ENCODE measurements at places on chromosomes 6 and 20. TPM values are rescaled to one million over a fixed set of nuclear protein-coding genes. Genes with fewer than 3 reads are reported as not detected.

SLC35D3 gene
- polyA plus RNA-seq: not detected

CDS2 gene
- polyA plus RNA-seq: 36.8 TPM

VSX1 gene
- not detected for polyA plus RNA-seq

MCHR2 gene
- polyA plus RNA-seq: not detected

PRPH2 gene
- 2.3 TPM for polyA plus RNA-seq

ZNF334 gene
- 24.1 TPM for polyA plus RNA-seq

PIM1 gene
- polyA plus RNA-seq: 24.0 TPM

TREML2 gene
- 0.11 TPM for polyA plus RNA-seq

HDGFL1 gene
- not detected for polyA plus RNA-seq

- no peak for DNase-seq
These were observed 442.1 kb upstream of the ADGRB3 start for GRCh38 chr6:68192988-68193387.

DNA sequence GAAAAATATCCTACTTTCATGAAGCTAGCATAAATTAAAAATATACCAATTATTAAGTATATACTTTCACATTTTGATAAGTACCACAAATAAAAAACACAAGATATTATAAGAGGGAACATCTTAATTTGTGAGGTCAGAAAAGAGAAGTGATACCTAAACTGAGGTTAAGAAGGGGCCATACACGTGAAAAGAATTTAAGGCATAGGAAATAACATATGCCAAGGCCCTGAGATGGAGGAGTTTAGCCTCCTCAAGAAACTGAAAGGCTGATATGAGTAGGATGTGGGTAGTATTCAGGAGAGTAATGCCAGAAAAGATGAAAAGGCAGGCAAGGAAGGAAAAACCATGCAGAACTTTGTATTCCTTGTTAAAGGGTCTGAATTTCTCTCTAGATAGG, 116.6 kb upstream of the HTR1E start:
- DNase-seq: no peak

DNA sequence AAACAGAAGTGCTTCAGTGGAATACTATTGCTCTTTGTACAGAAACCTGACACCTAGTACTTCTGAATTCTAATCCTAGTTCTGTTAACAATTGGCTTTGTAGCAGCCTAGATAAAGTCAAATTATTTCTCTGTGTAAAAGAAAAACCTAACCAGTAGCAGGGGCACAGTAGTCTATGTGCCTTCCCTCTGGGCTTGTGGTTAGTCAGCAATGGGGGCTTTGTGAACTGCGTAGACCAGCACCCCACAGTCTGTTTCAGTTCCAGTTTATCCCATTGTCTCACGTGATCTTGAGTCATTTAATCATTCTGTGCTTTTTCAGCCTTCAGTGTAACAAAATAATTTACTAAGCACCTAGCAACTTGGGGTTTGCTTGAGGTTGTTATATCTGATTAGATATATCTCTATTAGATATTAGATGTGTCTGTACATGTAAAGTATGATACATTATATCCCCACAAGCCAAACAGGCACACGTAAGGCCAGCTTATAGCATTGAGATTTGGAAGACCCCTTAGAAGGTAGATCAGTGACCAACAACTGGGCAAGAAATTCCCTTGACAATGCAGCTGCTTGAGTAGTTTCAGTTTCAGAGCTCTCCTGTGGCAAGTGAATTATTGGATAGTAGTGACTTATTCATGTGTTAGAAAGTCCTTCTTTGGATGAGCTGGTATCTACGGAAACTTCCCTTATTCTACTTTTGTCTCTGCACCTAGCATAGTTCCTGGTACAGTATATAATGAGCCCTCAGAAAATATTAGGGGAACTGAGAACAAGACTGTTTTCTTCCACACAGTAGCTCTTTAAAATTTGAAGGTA, 27.9 kb upstream of the CCR6 start:
- no peak for DNase-seq

GRCh38 chr6:168364793-168365421, 45.3 kb upstream of the DACT2 start:
- DNase-seq: no peak

DNA sequence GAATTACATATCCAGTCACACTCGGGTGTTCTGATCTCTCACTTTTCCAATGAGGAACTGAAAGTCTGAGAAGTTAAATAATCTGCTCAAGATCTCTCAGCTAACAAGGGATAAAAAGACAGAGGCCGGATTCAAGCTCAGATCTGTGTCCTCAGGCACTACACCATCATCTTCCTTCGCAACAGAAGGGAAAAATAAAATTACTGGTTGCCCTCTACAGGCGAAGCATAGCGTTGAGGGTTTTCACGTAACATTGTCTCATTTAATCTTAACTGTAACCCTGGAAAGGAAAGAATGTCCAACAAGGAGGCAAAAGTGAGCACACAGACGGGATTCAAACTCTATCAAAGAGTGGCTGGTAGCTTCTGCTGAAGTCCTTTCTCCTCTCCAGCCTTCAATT, 67.8 kb upstream of the ANKEF1 start:
- no peak for DNase-seq

- DNase-seq: no peak
These were observed 40.5 kb downstream of the SCP2D1 start for GRCh38 chr20:18853946-18854646.

GRCh38 chr20:42752620-42753019, 437.1 kb downstream of the PTPRT start:
- DNase-seq: no peak

- no peak for DNase-seq
These were observed 27.6 kb downstream of the CD40 start for GRCh38 chr20:46145713-46146112.

- DNase-seq: no peak
These were observed 18.4 kb downstream of the CD83 start for GRCh38 chr6:14135893-14136539.

GRCh38 chr6:7431313-7431673, 41.7 kb downstream of the RIOK1 start:
- DNase-seq: no peak

DNA sequence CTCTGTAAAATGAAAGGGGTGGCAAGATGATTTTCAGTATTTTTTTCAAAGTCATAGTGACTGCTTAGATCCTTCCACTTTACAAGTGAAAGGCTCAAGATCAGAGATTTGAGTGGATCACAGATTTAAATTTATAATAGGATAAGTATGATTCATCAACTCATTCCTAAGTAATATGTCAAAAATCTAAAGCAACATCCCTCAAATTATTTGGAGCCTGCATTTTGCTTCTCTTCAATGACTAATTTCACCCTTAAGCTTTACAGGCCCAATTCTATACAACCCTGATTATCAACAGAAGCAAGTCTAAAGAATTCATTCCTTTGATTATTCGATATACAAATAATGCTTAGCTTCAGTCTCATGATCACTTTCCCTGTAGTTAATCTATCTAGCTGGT, 93.9 kb upstream of the HEY2 start:
- DNase-seq: no peak

DNA sequence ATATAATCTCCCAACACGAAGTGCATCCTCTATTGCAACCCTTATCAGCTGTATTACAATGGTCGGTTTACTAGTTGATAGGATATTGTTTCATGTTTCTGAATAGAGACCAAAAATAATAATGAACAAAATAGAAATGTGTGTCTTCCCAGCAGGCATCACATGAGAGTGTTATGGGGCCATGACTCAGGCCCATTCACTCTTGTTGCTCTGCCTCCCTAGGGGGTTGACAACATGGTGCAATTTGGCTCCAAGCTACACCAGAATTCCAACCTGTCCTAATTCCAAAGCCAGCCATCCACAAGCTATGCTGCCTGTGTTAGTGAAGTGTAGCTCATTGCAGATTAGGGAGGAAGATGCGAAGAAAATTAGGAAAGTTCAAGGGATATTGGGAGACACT, 13.1 kb upstream of the SAYSD1 start:
- no peak for DNase-seq

GRCh38 chr6:141359953-141360352, 772.8 kb upstream of the GJE1 start:
- no peak for DNase-seq

DNA sequence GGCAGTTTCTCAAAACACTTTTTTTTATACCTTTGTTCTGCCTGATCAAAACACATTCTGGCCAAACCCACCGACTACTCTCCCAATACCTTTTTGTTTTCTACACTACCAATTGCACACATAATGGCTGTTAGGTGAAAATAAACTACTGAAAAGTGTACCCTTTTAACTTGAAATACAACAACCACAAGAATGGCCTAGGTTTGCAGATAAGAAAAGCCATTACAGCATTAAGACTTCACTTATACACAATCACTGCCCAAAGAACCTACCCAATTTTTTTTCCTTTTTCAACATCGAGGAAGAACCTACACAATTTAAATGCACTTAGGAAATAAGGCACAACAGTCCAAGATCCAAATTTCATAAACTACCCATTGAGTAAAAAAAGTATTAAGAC, 1.8 kb downstream of the SEC63 start:
- no peak for DNase-seq

DNA sequence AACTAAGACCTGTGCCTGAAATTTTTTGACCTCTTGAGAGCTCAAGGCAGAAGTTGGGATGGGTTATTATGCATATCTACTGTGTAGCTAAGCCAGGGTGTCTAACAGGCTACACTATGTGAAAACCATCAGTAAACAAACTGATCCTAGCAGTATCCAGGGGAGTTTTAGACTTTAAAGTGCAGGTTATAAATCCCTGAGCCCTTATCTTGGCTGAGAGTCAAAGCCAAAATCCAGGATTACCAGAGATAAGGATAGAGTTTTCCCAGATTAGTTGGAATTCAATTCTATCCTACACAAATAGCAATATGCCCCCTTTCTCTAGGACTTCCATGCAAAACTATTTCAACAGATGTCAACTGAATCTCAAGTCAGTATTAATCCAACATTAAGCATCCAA, 1229.7 kb downstream of the GRIK2 start:
- DNase-seq: no peak

- no peak for DNase-seq
These were observed 5.3 kb upstream of the CPNE5 start for GRCh38 chr6:36844232-36845170.

DNA sequence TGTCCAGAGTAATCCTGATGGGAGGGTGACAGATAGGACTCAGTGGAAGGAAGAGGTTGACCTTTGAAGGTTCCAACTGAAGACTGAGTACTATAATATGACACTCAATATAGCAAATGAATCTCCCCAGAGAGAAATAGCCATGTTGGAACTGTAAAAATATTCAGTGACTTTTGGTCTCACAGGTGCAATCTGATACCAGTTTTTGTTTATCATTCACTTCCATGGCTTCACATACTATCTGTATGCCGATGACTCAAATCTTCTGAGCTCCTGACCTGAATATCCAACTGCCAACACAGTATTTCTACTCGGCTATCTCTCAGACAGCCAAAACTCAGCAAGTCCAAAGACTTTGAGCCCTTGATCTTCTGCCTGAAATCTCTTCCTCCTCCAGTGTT, 21.8 kb upstream of the PKHD1 start:
- no peak for DNase-seq

- DNase-seq: peak; percentile 69
These were observed at the start of gene GMEB2 for GRCh38 chr20:63626424-63627128. TSS of gene GMEB2 (minus strand) at chr20:63627101. CDS start at chr20:63619397, 7,704 bp downstream.

DNA sequence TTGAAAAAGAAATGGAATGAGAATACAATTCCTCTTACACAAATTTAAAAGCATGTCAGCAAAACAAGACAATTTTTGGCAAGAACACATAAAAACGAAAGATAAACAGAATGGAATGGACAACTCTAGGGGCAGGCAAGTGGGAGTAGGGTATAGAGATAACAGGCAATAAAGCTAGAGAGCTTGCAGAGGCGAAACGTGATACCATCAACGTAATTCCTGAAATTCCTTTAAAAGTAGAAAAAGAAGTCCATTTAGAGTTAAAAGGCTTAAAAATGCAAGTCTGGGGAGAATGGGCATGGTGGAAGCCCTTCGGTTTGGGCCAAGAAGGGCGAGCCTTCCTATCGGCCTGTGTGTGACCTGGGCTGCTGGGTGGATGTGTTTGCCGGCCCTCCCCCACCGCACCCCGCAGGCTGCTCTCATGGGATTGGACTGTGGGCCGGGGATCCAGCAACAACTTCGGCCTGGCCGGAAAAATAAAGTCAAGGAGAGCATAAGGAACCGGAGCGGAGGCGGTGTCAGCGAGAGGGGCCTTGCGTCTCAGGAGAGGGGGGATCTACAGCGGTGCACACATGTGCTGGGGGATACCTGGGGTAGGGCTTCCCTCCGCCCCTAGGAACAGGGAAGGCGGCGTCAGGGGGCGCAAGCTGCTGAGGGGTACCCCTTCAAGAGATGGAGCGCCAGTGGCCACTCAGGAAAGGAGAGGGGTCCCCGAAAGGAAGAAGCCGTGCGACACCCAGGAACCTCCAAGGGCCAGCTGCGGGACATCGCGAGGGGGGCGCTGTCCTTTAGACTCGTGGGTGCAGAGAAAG, 4.1 kb downstream of the TMEM239 start:
- DNase-seq: peak; percentile 83

DNA sequence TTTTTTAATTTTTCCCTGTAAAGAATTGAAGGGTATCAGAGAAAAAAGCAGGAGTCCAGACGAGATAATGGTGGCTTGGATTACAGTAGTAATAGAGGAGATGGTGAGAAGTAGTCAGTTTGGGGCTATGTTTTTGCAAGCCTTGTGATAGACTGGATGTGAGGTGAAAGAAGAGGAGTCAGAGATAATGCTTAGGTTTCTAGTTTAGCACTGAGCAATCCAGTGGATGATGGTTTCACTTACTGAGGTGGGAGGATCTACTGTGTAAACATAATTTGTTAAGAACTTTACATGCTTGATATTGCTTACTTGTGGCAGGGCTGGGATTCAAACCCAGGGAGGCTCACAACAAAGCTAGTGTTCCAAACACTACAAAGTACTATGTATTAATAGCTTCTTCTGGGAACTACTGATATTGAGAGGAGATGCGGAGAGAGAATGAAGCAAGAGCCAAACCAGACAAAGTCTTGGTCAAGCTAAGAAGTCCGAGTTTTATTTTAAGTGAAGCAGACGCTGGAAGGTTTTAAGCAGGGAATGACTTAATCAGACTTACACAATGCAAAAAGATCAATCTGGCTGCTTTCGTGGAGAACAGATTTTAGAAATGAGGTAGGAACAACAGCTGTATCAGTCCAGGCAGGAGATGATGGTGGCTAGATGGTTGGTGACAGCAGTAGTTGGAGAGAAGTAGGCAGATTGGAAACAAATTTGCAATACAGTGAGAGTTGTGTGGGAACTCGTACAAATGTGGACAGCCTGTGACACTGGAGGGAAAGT, 58.0 kb downstream of the ZFAND3 start:
- DNase-seq: no peak

GRCh38 chr6:157555455-157556143, 174.6 kb downstream of the ZDHHC14 start:
- no peak for DNase-seq

DNA sequence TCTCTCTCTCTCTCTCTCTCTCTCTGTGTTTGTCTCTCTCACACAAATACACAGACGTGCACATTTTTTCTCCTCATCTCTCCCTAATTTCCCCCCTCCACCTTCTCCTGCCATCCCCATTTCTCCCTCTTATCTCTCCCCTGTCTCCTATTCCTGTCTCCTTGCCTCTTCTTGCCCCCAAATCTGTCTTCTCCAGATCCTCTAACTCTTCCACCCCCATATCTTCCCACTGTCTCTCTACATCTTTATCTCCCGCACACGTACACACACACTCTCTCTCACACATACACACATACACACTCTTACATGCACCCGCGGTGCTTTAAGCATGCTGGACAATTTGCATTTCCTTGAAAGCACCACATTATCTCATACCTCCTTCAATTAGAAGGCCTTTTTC, 15.9 kb downstream of the KIZ start:
- DNase-seq: no peak
